ENCODE measurements at places on chromosomes 6 and 20.

DNA sequence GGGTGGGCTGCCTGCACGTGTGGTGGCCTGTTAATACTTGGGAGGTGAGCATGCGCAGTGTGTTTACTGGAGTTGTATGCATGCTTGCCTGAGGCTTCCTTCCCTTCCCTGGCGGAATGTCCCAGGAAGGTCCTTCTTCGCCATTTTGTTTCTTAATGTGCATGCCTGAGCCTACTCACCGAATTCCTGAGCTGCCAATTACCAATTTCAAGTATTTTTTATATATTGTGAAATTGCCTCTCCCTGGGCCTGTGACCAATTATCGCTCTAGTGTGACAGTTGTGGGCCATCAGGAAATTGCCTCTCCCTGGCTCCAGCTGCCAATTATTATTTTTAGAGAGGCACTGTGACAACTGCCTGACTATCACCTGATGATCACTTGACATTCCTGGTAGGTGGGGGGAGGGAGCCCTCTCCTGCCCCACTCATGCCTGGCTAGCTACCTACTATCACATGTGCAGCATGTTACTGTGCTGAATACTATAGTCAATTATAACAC is 70.0 kb downstream of the FAM50B start:
- no peak for DNase-seq

DNA sequence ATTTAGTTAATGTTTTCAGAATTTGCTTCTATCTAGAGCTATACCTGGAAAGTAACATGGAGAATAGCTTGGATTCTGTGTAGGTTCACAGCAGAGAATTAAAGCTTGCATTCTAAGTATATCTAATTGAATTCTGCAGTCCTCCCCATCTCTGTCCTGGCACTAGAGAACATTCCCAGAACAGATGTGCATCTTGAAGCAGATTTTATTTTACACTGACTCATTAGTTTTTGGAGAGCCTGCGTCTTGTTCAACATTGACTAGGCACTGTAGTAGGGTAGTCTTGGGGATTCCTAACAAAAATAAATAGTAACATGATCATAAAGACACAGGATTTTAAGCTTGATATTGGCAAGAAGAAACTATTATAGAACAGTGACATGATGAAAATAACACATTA is 36.2 kb upstream of the BAG2 start:
- no peak for DNase-seq

DNA sequence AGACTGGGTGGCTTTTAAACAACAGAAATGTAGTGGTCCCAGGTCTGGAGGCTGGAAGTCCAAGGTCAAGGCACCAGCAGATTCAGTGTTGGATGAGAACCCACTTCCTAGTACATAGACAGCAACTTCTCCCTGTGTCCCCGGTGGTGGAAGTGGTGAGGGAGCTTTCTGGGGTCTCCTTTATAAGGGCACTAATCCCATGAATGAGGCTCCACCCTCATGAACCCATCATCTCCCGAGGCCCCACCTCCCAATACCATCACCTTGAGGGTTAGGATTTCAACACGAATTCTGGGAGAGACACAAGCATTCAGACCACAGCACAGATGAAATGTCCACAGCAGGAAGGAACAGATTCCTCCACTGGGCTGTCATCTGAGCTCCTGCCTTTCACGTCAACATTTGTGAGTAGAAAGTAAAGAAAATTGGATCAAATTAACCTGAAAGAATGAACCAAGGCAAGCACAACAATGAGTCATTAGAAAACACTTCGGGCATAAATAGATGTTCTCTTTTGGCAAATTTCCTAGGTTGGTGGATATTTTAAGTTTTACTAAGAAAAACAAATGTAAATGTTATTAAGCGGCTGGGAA is 130.7 kb downstream of the RNASET2 start:
- DNase-seq = no peak

DNA sequence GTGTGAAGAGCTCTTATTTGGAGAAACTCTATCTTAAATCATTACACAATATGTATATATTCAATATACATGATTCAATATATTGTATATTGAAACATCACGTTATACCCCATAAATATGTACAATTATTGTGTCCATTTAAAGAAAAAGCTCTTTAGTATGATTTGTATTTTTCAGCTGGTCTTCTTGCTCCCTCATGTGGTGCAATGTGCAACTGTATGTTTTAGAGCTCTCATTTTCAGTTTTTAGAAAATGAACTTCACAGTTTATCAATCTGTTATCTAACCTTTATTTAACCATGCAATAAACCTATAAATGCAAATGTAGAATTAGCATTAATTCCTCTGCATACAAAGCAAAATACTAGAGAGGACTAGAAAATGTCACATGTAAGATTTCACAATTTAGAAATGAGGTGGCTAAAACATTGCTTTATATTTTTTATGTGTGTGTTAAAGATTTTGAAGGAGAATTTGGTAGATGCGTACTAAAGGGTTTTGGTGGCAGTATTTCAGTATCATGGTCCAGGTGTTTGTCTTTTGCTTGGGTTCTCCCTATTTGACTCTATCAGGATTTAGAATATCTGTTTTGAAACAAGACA is 167.1 kb downstream of the PHF3 start:
- DNase-seq = no peak

GRCh38 chr20:51340451-51340840 is 202.1 kb downstream of the NFATC2 start:
- DNase-seq = no peak

Data from WTC11 (cell line).